ENCODE measurements at places on chromosomes 7 and 10.
A peak's percentile ranks its signal among the peaks of the same experiment; 100 is the strongest.

- no peak for DNase-seq
These were observed 638 bp upstream of the TRAPPC14 start for GRCh38 chr7:100159099-100159623.

DNA sequence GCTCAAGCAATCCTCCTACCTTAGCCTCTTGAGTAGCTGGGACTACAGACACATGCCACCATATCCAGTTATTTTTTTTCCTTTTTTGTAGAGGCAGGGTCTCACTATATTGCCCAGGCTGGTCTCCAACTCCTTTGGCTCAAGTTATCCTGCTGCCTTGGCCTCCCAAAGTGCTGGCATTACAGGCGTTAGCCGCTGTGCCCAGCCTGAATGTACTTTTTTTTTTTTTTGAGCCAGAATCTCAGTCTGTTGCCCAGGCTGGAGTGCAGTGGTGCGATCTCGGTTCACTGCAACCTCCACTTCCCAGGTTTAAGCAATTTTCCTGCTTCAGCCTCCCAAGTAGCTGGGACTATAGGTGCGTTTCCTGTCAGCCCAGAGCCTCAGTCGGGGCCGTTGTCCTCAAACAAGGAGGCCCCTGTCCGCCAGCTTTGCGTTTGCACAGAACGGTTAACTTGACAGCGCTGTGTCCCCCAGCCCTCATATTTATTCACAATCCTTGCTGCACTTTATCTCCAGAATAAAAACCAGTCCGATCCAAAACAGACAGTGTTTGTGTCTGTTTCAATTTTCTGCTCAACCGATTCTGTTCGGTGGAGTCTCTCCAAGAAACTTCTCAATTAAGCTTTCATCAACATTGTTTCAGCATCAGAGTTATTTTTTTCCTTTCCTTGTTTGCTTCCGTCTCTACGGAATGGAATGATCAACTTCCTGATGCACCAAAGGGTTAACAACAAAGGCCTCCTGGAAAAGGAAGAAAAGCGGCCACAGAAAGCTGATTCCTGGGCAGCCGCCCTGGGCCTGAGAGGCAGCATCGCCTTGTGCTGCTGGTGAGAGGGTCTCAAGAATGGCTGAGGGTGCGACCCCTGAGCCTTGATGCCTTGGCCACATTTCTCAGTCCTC lies 64.5 kb downstream of the PDIA4 start:
- no peak for DNase-seq

DNA sequence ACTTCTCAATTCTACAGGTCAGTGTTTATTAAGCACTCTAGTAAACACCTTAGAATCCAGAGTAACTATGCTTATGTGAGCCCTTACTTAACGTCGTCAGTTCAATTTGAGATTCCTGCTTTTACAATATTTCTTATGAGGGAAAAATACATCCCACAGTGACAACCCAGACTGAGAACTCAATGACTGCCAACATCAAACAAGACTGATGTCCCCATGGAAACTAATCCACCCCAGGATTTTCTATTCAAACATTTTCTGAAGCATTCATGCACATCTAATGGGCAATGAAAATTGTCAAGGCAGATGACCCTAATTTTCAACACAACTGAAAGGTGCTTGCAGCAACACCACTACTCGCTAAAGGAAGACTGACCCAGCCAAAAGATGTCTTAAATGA lies 67.0 kb downstream of the ATE1 start:
- no peak for DNase-seq

DNA sequence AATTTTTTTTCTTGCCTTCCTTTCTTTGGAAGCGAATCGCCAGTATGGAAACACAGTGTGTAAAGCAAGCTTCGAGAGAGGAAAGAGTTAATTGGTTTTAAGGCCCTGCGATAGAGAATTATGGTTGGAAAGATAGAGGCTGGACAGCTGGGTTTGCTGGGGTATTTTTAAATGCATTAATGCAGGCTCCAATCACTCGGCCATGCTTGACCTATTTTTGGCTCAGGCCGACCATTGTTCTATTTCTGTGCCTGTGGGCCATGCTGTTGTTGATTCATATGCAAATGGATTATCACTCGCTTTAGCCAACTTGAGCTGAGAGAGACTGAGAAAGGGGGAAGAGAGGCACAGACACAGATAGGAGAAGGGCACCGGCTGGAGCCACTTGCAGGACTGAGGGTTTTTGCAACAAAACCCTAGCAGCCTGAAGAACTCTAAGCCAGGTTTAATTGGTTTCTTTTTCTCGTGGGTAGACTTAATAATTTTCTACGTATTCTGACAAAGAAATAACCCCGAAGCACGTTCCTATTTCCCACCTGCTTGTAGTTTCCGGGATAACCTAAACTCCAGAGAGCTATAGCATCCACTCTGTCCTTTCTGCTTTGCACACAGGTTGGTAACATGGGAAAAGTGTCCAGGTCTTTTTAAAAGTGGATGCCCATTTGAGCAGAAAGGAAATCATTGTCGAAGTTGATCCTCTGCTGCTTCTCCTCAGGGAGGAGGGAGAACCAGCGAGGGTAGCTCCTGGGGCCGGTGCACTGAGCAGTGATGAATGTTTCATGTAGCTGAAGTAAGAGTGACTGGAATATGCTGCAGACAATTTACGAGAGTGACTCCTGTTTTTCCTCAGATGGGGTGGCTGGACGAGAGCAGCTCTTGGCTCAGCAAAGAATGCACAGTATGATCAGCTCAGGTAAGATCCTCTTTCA lies at the start of gene HDAC9:
Gene HDAC9 (plus strand): TSS at position 338 of the 929 bp plus-strand sequence. CDS start 554 bp downstream, at position 892.
- DNase-seq, result peak; percentile 19

- DNase-seq, result no peak
These were observed 43.6 kb upstream of the BHLHA15 start for GRCh38 chr7:98167653-98168052.

GRCh38 chr10:44206127-44206818 lies 178.6 kb downstream of the CXCL12 start:
- no peak for DNase-seq

DNA sequence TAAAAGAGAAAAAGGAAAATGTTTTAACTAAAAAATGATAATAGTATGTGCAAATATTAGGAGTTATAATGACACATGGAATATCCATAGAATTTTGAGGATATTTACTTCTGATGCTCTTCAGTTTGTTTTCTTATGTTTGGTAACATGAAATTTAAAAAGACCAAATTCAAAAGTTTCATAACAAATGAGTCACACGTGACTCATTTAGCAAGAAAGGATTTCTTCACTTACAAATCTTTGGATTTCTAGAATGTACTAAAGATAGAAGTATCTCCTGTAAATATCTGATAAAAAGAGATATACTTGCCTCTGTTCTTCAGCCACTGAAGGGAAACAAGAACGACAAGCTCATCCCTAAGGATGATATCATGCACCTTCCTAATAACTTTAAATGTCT lies 774.5 kb upstream of the LRRTM3 start:
- no peak for DNase-seq

DNA sequence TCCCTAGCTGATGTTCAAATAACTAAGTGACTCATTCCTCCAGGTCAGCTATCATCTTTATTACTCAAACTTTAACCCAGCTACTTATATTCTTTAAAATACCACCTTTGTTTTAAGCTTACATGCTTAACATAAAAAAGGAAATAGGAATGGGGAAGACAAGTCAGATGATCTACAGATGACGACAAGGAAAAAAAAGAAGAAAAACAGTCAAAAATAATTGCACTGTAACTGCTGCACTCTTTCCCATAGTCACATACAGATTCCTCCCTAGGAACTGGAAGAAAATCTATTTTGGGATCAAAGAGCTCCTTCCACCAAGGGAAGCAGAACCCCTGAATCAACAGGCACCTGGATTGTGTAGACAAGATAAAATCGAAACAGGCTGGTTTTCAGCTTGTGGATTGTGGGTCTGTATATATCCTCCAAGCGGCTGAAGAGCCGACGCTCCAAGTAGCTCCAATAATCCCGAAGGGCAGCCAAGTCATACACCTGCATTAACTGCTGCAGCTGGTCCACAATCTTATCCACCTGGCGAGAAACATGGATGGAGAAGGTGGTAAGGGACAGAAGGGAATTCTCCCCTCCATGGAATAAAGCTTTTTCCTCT lies 2.0 kb downstream of the WDR91 start:
- DNase-seq, result no peak

DNA sequence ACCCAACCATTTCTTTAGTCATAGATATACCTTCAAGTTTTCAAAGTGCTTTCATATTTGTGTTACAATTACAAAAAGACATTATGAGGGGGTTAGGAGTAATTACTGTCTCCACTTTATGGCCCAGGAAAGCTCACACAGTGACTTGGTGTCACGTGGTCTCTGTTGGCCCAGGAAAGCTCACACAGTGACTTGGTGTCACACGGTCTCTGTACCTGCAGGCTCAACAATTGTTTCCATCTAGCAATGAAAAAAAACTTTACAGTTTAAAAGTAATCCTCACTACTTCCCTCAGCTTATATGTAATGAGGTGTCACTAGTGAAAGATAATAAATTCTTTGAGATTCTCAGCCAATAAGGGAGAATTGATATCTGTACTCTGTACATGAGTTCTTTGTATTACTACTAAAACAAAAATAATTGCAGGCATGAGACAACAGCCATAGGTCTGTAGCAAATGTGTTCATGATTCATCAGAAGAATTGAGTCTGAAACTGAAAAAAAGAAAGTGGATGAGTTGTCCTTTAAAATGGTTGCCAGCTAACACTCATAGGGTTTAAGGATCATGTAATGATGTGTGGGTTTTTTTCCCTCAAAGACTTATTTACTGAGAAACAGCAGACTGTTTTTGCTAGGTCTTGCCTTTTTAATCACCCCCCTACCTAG lies 10.9 kb downstream of the OGDH start:
- peak; percentile 48 for DNase-seq

DNA sequence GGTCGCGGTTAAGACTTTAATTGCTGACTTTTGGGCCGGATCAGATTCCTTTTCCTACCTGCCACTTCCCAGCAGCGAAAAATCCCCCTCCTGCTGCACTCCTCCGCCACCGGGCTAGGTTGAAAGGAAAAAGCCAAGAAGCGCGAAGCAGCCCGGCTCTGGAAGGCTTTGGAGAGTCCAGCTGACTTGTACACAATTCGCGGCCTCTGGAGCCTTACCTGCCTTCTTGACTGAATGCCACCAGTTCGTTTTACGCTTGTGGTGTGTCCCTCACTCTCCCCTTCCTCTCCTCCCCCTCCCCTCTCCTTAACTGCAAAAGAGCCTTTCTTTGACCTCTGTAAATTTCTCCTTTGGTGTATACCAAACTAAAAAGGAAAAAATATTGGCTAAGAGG lies 2.7 kb upstream of the FEZF1 start:
- DNase-seq, result no peak

DNA sequence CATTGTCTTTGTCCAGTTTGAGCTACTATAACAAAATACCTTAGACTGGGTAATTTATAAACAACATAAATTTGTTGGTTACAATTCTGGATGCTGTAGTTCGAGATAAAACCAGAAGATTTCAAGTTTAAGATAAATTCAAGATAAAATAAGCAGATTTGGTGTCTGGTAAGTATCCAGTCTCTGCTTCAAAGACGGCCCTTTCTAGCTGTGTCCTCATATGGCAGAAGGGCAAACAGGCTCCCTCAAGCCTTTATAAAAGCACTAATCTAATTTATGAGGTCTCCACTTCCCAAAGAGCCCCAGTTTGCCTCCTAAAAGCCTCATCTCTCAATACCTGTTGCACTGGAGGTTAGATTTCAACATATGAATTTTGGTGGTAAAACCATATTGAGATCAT lies 31.1 kb upstream of the SGCE start:
- no peak for DNase-seq

DNA sequence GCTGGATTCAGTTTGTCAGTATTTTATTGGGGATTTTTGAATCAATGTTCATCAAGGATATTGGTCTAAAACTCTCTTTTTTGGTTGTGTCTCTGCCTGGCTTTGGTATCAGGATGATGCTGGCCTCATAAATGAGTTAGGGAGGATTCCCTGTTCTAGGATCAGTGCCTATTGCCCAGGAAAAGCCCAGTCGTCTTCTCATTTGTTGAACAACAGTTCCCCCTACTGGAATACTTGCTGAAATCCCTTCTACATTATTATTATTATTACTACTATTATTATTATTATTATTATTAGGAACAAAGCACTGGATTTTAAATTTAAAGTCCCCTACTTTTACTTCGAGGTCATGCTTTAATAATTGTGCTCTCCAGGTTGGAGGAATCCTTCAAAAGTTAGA lies 528.9 kb downstream of the MAGI2 start:
- DNase-seq, result no peak

DNA sequence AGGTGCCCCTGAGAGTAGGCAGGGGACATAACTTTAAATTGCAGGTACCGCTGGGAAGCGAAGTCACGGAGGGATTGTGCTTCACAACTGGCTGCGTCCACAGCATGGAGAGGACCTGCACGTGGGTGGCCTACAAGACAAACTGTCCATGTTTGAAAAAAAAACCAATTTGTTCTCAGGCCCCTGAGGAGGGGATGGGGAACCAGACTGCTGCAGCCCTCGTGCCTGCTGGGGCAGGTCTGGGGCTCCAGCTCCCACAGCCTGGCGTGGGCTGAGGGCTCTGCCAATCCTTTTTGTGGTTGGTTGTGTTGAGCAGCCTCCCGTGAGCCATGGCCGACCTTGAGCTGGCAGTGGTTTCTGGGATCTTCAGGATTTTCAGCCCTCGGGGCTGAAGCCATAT lies 9.7 kb downstream of the SFRP5 start:
- no peak for DNase-seq

GRCh38 chr7:36879021-36879420 lies 154.7 kb upstream of the AOAH start:
- no peak for DNase-seq

- DNase-seq, result no peak
These were observed 215.8 kb downstream of the FOXP2 start for GRCh38 chr7:114630201-114630990.

DNA sequence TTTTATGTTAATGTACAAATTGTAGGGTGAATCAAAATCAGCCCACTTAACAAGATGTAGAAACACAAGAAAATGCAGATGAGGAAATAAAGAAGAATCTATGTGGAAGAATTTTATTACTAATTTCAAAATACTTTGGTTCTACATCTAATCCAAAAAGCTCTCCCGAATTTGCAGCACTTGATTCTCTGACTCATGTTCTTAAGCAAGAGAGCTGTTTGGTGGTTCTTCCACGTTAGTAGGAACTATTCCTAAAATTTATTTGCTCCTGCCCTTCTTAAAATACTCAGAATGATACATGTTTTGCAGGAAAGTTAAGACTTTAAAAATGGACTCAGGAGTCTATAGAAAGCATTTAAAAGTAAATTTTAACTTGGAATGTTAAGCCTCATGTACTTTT lies 91.8 kb downstream of the ZMYND11 start:
- DNase-seq, result no peak

- DNase-seq, result no peak
These were observed 171.2 kb downstream of the PTPRN2 start for GRCh38 chr7:158416283-158416933.

DNA sequence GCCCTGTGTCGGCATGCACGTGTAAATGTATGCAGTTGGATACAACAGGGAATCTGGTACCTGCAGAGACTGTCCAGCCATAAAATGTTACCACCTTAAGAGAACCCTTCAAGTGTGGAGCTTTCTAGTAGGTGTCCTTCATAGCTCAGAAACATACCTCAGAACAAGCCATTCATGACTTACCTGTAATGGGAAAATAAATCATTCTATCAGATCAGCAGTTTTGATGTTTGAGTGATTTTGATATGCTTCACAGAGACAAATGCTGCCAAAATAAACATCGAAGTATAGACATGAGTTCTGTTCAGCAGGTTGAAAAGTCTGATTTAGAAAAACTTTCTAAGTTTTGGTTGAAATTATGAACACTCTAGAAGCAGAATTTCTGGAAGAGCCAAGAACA lies 33.5 kb upstream of the UMAD1 start:
- DNase-seq, result no peak

- DNase-seq, result no peak
These were observed 84.5 kb upstream of the DNAAF5 start for GRCh38 chr7:641966-642365.

All from GM13977 (cell line).